ENCODE measurements at places on chromosomes 5 and 9.

DNA sequence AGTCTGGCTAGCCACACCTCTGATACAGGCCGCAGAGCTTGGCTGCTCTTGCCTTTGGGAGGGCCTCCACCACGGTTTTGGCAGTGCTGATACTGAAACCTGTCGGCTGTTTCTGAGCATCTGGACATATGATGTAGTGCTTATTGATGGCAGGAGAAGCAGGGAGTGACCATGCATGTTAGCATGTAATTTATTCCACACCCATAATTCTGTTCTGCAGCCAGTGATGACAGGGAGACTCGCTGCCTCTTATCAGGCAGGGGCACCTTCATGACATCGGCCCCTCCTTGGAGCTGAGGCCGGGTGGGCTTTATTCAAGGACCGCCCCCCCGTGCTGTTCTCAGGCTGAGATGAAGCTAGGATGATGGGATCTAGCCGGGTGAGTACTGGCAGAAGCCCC, 49.0 kb downstream of the OLFM1 start:
- DNase-seq: no peak

GRCh38 chr9:131464354-131465000, 38.2 kb upstream of the POMT1 start:
- no peak for DNase-seq

DNA sequence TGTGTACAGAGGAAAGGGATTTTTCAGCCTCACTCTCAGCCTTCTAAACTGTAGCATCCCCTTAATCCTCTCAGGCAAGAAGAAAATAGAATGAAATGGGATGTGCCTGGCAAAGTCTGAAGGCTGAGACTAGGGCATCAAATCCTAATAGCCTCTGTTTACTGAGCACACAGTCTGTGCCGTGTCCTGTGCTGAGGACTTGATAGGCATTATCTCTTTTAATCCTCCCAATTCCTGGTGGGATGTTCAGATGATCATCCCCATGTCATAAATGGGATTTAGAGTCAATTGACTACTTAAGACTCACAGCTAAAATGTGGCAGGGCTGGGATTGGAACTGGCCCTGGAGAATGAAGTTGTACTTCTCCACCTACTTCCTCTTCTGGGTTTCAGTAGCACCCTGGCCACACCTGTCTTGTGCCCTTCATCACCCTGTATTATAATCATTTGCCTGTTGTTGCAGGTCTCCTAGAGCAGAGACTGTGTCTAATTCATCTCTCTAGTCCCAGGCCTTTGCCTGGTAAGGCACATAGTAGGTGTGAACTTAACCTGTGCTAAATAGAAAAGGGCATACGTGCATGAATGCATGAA, 81.0 kb downstream of the WWC1 start:
- DNase-seq: no peak

GRCh38 chr5:141241496-141241895, 3.7 kb upstream of the PCDHB15 start:
- no peak for DNase-seq

GRCh38 chr9:99270491-99270890, 48.4 kb downstream of the SEC61B start:
- DNase-seq: no peak

- DNase-seq: no peak
Measured at GRCh38 chr9:110076894-110077725, 130.8 kb downstream of the C9orf152 start.

DNA sequence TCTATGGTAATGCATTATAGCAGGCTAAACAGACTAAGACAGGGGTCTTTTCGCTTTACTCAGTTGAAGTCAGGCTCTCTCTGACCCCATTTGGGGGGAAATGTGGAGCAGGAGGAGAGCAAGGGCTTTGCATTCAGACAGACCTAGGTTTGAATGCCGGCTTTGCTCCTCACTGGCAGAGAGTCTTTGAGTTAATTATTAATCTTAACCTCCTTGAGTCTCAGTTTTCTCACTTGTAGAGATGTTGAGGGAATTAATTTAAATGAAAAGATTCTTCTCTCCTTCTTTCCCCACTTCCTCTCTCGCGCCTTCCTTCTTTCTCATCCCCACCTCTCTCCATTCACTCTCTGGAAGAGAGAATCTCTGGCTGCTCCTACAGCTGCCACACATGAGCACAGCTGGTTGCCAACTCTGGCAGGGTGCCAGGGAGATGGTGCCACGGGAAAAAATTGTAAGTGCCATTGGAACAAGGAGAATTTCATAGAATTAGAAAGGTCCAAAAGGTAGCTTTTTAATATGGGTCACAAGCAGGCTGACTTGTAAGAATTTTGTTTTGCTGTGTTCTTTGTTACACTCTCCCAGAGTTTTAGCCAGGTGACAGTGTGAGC, 25.2 kb upstream of the GLRA1 start:
- DNase-seq: no peak

GRCh38 chr5:2688586-2688985, 62.9 kb downstream of the IRX2 start:
- DNase-seq: no peak

GRCh38 chr5:128782446-128782845, 182.8 kb upstream of the SLC27A6 start:
- DNase-seq: no peak

GRCh38 chr5:82854956-82855355, 222.2 kb downstream of the TMEM167A start:
- DNase-seq: no peak

DNA sequence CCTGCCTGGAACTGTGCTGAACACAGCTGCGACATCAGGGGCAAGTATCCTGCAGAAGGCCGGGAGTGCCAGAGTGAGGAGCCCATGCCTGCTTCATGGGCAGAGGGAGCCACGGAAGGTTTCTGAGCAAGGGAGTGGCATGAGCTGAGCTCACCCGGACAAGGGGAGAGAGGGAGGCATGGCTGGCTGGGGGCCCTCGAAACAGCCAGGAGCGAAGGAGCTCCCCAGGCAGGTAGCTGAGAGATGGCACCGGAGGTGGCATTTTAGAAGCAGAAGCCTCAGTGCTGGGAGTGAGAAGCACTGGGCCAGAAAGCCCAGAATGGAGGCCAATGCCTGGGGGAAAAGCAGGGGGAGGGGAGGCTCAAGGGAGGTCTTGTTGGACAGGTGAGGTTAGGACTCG, 56.9 kb upstream of the SARDH start:
- no peak for DNase-seq

- no peak for DNase-seq
Measured at GRCh38 chr5:135213466-135214239, 179.6 kb upstream of the PITX1 start.

DNA sequence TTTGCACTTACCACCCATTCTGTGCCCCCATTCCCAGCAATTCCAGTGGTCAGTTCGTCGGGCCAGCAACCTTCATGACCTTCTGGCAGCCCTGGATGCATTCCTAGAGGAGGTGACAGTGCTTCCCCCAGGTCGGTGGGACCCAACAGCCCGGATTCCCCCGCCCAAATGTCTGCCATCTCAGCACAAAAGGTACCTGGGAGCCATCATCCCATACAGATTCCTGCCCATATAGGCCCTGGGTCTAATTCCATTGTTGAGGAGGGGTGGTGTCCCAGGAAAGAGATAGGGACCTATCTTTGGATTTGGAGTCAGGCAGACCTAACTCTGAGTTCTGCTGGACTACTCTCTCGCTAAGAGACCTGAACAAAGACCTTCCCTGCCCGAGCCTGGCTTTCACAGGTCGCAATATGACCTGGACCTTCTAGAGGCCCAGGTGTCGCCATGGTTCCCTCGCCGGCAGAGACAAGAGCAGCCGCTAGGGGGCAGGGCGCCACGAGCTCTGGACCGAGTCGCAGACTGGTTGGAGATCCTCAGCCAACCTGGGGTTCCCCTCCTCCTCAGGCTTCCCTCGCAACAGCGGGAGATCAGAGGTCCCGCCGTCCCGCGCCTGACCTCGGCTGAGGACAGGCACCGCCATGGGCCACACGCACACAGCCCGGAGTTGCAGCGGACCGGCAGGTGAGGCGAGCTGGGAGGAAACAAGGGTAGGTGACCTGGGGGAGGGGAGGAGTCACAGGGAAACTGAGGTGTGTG, 3.1 kb downstream of the SLC4A9 start:
- DNase-seq: peak; percentile 67

DNA sequence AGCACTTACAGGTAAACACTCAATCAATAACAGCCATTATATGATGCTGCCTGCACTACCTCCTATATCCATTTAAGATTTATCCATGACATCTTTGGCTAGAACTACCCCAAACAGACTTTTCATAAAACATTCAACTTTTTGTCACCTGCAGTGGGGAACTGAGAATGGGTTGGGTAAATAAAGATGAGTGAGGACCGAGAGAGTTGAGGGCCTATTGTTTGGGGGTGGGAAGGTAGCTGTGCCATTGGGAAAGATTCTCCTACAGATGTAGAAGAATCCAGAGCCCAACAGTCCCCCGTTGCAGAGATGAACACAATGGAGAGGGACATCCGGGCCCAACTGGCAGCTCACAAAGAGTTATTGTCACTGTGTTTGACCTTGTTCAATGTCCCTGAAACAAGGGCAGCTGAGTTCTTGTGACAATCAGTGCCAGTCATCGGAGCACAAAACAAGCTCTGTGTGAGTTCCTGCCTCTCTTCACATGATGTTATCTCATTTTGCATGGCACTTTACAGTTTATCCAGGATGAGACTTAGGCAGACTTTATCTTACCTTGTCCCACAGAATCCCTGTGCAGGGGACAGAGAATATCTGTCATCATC, 11.5 kb upstream of the SLC31A2 start:
- no peak for DNase-seq

- DNase-seq: no peak
Measured at GRCh38 chr5:147956842-147957223, 50.5 kb upstream of the C5orf46 start.

- DNase-seq: no peak
Measured at GRCh38 chr9:17082343-17083064, 52.3 kb upstream of the CNTLN start.

DNA sequence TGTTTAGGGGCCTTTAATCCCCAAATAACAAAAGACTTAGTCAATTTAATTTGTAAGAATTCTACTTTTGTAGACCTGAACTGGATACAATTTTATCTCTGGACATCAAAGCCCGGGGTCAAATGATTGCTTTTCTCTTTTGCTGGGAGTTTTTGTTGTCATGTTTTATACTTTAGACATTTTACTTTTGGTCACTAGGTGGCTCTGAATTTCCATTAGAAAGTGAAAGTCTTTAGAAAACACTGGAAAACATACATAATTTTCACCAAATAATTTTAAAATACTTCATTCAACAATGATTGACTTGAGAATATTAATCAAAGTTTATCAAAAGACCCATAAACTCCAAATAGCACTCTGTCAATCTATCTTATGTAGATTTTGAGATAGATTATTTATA, 2.8 kb upstream of the PCA3 start:
- no peak for DNase-seq

DNA sequence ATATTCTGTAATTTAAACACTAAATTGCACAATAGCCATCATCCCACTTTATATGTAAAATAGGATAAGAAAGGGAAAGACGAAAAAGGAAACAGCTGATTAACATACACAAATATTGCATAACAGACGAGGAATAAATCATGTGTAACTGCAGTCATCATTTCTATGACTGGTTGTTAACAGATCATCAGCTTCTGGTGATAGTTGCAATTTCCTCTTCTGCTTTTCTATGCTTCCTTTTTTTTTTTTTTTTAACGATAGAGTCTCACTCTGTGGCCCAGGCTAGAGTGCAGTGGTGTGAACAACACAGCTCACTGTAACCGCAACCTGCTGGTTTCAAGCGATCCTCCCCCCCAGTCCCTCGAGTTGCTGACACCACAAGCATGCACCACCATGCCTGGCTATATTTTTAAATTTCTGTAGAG, 22.5 kb upstream of the JAKMIP2 start:
- DNase-seq: peak; percentile 36

DNA sequence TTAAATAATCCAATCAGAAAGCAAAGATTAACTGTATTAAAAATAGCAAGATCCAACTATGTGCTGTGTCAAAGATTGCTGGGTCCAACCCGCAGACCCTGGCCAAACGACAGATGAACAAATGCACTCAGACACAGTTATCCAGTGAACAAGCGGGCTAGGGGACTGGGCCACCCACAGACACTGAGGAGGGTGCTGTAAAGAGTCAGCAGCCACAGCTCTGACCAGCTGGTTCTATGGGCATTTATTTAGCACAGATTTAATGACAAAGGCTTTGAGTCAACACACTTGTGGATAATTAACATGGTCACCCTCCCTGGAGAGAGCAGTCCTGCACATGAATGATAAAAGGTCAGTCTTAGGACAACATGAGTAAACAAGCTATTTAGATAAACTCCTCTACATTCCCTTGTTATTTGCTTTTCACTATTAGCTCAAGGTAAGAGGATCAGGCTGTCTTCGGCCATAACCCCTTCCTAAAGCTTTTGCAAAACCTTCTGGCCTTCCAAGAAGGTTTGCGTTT, 424.9 kb downstream of the HINT1 start:
- no peak for DNase-seq

All from stimulated activated CD8-positive, alpha-beta memory T cell treated with anti-CD3 and anti-CD28 coated beads, Interleukin-7, amount 100 ng/mL, for 4 hours (primary cell).